ENCODE measurements at places on chromosomes 5 and 9.
A peak's percentile ranks its signal among the peaks of the same experiment; 100 is the strongest.

GRCh38 chr5:76365561-76365960 is 37.5 kb upstream of the IQGAP2 start:
- DNase-seq = no peak

DNA sequence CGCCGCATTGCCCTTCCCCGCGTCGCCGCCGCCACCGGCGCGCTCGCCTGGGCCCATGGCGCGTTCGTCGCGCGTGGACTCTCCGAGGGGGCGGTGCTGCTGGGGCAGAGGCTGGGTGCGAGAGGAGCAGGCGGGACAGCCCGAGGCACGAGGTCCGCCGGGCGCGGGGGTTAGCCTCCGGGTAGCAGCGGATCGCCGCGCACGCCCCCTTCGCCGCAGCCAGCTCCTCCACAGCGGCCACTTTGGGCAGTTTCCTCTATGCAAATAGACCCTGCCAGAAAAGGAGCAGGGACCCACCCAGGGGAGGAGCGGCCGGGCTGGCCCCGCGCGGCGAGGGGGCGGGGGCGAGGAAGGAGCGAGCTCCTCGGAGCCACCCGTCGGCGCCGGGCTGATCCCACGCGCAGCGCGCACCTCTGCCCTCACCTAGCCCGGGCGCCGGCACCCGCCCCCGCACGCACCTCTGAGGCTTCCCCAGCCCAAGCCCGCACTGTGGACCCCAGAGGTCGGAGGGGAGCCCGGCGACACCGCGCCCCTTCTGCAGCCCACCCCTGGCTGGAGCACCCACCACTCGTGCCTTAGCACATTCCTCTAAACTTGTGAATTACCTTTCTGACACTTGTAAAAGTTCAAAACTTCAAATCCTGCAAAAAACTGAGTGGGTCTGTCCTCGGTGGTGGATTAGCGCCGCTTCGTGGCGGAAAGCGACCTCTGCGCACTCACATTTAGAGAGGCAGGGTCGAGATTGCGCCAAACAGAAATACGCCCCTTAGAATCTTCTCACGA is at the start of gene COL23A1:
Gene COL23A1 (minus strand): TSS at position 253 of the 783 bp plus-strand sequence.
- DNase-seq = peak; percentile 14

DNA sequence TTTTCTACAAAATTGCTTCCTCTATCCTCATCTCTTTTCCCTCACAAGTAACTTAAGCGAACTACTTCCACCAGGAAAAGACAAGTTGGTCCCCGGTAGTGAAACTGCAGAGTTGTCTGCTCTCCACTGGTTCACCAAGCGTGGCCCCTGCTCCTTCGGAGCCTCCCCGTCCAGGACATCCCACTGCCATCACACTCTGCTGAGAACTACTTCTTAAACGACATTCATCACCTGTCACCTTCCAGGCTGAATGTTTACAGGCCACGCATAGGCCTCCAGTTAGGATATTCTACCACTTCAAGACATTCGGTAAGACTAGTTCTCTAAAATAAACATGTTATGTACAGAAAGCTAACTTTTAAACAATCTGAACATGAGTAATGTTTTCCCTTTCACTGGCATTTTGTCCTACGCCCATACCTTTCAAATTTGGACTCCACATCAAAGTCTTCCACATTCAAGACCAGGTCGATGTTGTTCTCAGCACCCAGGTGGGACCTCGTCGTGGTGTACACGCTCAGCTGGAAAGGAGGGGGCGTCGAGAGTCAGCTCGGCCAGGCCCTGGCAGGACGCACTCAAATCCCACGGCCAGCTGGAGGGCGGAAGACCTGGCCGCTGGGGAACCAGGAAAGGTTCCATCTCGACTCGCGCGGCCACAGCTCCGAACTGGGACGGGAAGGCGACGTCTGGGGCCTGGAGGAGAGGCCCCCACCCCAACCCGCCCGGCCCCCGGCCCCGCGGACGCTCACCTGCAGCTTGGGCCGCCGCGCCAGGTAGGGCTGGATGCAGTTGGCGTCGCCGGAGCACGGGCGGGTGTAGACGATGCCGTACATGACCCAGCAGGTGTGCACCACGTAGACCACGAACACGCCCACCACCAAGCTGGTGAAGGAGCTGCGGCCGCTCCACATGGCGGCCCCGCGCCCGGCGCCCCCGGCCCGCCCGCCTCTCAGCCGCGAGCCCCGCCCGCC is 683 bp downstream of the CLPTM1L start:
- no peak for DNase-seq

GRCh38 chr5:13217636-13218035 is 726.9 kb downstream of the DNAH5 start:
- DNase-seq = no peak

DNA sequence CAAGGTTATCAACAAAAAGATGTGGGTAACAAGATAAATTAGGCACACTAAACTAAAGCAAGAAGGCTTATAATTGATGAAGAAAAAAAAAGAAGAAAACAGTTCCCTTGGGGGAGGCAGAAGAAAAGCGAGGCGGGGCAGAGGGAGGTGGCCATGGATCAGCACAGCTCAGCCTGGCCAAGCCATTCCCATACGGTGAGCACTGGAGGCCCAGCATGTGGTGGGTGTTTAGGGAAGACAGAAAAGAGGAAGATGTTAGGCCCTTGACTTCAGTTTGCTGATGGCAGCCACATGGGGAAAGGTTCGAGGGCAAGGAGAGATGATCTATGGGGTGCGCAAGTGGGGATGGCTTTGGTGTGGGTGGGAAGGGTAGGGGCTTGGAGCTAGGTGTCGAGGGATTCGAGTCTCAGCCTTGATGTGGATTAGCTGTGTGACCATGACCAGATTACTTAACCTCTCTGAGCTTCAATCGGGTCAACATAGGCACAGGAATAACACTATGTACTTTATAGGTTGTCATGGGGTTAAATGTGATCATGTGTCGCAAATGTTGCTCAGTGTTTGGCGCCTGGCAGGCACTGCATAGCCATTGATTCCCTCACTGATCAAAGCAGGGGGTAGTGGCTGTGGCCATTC is 10.3 kb upstream of the STC2 start:
- no peak for DNase-seq

DNA sequence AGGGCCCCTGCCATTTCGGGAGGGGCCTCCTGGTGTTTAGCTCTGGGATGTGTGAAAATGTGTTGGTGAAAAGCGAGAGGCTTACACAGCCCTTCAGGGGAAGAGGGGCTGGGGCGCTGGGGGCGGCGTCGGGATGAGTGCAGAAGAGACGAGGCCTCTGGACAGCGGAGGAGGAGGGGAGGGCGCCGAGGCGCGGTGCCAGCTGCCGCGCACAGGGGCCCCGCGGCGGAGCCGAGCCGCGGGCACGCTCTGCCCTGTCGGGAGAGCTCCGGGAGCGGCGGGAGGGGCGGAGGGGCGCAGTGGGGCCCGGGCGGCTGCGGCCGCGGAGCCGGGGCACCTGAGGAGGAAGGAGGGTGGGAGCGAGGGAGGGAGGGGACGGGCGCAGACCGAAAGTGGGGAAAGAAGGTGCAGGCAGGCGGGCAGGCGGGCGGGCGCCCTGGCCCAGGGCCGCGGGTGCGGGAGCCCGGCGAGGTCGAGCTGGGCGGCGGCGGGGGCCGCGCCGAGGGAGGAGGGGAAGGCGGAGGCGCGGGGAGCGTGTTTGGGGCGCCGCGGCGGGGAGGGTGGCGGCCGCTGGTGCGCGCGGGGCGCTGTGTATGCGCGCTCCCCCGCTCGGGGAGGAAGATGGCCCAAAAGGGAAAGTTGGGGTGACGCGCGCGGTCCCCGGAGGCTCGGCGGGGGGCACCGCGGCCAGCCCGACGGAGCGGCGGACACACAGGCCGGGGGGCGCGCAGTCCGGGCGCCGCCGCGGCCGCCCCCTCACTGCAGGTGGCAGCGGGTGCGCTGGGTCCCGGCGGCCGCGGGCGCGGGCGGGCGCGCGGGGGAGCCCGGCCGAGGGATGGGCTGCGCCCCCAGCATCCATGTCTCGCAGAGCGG is at the start of gene PDE8B:
Gene PDE8B (plus strand): TSS at position 590 of the 873 bp plus-strand sequence. CDS start 246 bp downstream, at position 836.
- DNase-seq = no peak

- no peak for DNase-seq
These were observed 360.1 kb downstream of the KDM4C start for GRCh38 chr9:7117676-7118561.

- no peak for DNase-seq
These were observed 324.4 kb downstream of the PRELID2 start for GRCh38 chr5:145510769-145511168.

GRCh38 chr9:115717298-115717697 is 436.3 kb upstream of the PAPPA start:
- DNase-seq = no peak

GRCh38 chr9:129832982-129833381 is 2.1 kb downstream of the C9orf78 start:
- DNase-seq = no peak

GRCh38 chr5:114734238-114734637 is 372.4 kb downstream of the KCNN2 start:
- no peak for DNase-seq

GRCh38 chr9:71147368-71147767 is 25.9 kb upstream of the TRPM3 start:
- DNase-seq = no peak

- no peak for DNase-seq
These were observed 982.1 kb downstream of the DTWD2 start for GRCh38 chr5:118006219-118006618.

- DNase-seq = no peak
These were observed 61.8 kb downstream of the ABCA1 start for GRCh38 chr9:104866191-104866590.

DNA sequence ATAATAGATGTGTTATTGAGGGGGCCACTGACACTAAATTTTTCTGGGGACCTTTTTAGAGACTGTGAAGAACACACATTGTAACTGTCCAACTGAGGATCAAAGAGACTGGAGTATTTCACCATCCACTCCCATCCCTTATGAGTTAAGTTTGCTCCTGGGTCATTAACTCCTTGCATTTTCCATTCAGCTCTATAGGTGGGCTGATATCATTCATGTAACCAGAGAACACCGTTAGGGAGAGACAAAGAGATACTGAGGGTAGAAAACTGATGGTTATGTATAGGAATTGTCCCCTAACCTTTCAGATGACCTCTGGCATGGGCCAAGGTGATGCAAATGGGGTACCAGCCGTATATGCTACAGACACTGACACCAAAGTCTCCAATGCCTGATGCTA is 142.4 kb upstream of the TLR4 start:
- no peak for DNase-seq

DNA sequence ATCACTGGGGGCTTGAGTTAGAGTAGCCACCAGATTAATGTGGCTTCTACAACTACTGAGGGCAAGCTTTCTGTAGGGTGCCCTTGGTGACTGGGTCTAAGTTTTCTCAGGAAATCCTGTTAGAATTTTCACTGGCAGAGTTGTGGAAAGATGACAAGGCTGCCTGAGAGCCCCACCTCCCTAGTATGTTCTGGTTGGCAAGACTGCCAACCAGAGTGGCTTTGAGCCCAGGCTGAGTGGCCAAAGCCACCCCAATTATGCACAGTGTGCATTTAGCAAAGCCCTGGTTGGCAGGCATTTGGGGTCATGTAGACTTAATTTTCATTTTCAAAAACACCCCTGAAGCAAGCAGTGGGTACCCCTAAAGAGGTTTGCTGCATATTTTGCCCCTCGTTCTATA is 136.7 kb upstream of the HAPLN1 start:
- DNase-seq = no peak

DNA sequence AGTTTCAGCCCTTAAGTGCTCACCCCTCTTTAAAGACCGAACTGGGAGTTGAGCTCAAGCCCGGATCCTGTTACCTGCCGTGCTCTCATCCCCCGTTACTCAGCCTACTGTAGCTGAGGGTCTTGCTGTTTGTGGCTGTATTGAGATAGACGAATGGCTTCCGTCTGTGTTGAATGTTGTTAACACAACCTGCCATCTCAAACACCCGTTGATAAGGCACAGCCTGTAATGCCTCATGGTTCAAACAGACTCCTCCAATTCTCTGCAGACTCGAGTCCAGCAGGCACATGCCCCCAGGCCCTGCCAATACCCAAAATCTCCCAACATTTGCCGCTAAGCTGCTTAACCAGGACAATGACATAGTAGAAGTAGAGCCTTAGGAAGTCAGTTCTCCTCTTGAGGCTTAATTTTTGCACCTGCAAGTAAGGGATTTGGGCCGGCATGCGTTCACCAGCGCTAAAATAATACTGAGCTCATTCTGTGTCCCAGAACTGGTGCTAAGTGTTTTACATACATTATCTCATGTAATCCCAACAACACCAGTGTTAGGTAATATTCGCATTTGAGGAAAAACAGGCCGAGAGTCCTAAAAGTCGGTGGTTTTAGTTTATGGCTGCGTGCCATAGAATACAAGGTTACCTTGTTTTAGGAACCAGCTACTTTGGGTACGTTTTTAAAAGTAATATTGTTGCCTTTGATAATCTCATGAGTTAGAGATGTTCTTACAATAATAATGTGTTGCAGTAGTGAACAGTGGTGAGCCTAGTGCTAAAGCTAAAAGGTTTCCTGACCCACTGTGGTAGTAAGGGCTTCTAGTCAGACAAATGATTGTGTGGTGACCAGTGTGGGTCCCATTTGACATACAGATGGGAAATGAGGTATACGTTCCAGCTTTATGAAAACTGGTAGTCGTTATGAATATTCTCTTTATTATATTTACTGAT is 1.5 kb upstream of the RFX3 start:
- peak; percentile 40 for DNase-seq
